ENCODE measurements at places on chromosomes 2 and 18. TPM values are rescaled to one million over a fixed set of nuclear protein-coding genes. Genes with fewer than 3 reads are reported as not detected.

GCKR gene
- total RNA-seq = 45.5 TPM

MARCO gene
- 0.45 TPM for total RNA-seq

PLEK gene
- 1.2 TPM for total RNA-seq

TWIST2 gene
- total RNA-seq = 22.8 TPM

TEX51 gene
- not detected for total RNA-seq

TXNDC9 gene
- total RNA-seq = 10.7 TPM

RBM43 gene
- total RNA-seq = 1.7 TPM

SCYGR7 gene
- not detected for total RNA-seq

C1D gene
- total RNA-seq = 47.9 TPM

LOXHD1 gene
- total RNA-seq = 1.3 TPM

AQP12A gene
- total RNA-seq = not detected

RAB31 gene
- 47.8 TPM for total RNA-seq

SNRNP200 gene
- total RNA-seq = 88.1 TPM

TUBB8B gene
- not detected for total RNA-seq

TANC1 gene
- total RNA-seq = 50.9 TPM

SKOR2 gene
- total RNA-seq = not detected

FN1 gene
- 247 TPM for total RNA-seq

MAPK4 gene
- total RNA-seq = 22.2 TPM

DSG4 gene
- total RNA-seq = not detected

AQP4 gene
- total RNA-seq = 10.5 TPM

SERPINB4 gene
- total RNA-seq = not detected

TRAK2 gene
- 19.4 TPM for total RNA-seq

ZNF396 gene
- 5.5 TPM for total RNA-seq

DTNA gene
- total RNA-seq = 21.1 TPM

TMEM150A gene
- not detected for total RNA-seq

PROM2 gene
- total RNA-seq = 62.2 TPM

VWA3B gene
- total RNA-seq = 4.0 TPM

EML6 gene
- total RNA-seq = 4.0 TPM

CREG2 gene
- total RNA-seq = 0.37 TPM

SNRPD1 gene
- total RNA-seq = 6.2 TPM

REG3G gene
- total RNA-seq = not detected

PLCD4 gene
- total RNA-seq = 33.6 TPM

TUBA4B gene
- total RNA-seq = not detected

REG3A gene
- total RNA-seq = not detected

CROCC2 gene
- not detected for total RNA-seq

ARHGEF33 gene
- total RNA-seq = not detected

GKN1 gene
- total RNA-seq = 116 TPM

DNAH6 gene
- total RNA-seq = 1.3 TPM

GPR155 gene
- 43.1 TPM for total RNA-seq

ASXL3 gene
- 5.0 TPM for total RNA-seq
